CD4-positive, alpha-beta T cell treated with Interferon alpha-2 for 1 hour (primary cell): ENCODE measurements at places on chromosomes 1 and 21.

DNA sequence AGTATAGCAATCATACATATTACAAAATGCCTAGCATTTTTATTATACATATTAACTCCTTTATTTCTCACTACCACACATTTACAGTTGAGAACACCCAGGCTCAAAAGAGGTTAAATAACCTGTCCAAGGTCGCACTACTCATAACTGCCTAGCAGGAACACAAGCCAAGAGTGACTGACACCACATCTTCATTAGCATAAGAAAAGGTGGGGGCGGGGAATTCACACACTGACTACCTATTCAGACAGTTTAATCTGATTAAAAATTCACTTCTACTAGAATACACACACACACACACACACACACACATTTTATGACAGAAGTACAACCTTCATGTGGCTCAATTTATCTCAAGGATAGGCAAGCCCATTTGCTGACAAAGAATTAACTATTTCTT, 77.8 kb upstream of the CACHD1 start:
- no peak for DNase-seq

GRCh38 chr1:188822248-188822647, 1655.4 kb downstream of the BRINP3 start:
- DNase-seq = no peak

- no peak for DNase-seq
These were observed 168.6 kb upstream of the KCNK2 start for GRCh38 chr1:214913966-214914365.

DNA sequence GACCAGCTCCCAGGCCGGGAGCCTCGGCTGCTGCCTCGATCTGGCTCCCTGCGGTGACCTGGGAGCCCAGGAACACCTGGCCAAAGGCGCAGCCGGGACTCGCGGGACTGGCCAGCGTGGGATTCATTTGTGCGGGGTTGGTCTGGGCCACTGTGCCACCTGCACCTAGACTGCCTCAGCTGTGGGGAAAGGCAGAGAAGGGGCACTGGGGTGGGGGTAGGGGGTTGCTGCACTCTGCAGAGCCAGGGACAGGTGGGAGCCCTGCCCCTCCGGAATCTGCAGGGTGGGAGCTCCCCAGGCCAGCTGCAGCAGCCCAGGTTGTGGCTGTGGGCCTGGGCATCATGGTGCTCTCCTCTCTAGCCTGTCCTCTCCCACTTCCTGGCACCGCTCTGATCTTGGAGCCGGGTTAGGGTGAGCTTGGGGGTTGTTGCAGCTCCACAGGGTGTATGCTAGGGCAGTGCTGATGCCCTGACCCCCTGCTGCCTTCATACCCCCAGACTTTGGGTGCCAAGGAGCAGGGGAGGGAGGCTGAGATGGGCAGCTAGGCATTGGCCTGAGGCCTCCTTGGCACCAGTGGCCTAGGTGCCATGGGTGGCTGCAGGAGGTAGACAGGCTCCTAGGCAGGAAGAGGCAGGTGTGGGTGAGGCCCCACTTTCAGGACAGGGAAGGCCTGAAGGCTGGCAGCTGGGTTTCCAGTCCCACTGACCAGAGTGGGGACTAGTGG, 57.5 kb upstream of the ETV3 start:
- no peak for DNase-seq

GRCh38 chr1:223887747-223888418, 42.1 kb upstream of the TP53BP2 start:
- no peak for DNase-seq

GRCh38 chr1:155657463-155657862, 31.1 kb downstream of the YY1AP1 start:
- no peak for DNase-seq

- DNase-seq = peak; percentile 20
These were observed 71.4 kb upstream of the RAB4A start for GRCh38 chr1:229199261-229200243.

GRCh38 chr1:208324005-208324404, 79.8 kb upstream of the PLXNA2 start:
- no peak for DNase-seq
